Stimulated activated CD8-positive, alpha-beta memory T cell treated with anti-CD3 and anti-CD28 coated beads, Interleukin-12 subunit alpha, Interleukin-12 subunit beta, amount 100 ng/mL, for 1 hour (primary cell): ENCODE measurements at places on chromosomes 3 and 15.

- DNase-seq, result no peak
Observed at GRCh38 chr15:73165844-73166243, 113.6 kb downstream of the NEO1 start.

- no peak for DNase-seq
Observed at GRCh38 chr3:24854748-24855147, 360.1 kb upstream of the THRB start.

- no peak for DNase-seq
Observed at GRCh38 chr3:8279886-8280550, 221.6 kb upstream of the LMCD1 start.

GRCh38 chr15:88113613-88114308 is 142.8 kb downstream of the NTRK3 start:
- no peak for DNase-seq

DNA sequence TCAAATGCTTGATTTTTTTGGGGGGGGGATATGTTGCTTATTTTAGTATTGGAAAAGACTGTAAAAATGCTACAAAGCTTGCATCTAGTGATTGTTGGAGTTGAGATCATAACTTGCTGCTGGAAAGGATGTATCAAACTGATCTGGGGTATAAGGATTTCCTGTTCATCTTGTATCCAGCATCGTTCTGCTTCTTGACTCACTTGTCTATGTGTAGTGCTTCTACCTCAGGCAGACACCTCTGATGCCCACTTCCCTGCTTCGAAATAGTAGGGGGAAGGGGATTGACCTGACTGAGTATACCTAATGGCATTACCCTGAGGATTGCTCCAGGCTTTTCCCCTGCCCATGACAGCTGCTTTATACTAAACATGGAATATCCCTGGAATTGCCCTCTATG is 42.7 kb downstream of the STT3B start:
- no peak for DNase-seq

DNA sequence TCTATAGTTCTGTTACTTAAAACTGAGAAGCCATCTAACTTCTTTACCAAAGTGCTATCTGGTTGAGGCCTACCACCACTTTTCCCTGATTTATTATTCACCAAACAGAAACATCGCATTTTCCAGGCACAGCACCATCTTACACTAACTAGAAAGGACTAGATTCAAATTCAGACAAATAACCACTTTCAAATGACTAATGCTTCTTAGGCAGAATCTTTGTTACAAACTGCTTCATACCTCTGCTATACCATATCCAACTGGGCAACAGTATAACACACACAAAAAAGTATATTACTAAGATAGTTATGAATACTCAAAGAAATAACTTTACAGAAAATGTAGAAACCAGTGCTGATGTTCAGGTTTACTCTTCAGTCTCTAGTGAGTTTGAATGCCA is 16.6 kb downstream of the DLG1 start:
- DNase-seq, result no peak

DNA sequence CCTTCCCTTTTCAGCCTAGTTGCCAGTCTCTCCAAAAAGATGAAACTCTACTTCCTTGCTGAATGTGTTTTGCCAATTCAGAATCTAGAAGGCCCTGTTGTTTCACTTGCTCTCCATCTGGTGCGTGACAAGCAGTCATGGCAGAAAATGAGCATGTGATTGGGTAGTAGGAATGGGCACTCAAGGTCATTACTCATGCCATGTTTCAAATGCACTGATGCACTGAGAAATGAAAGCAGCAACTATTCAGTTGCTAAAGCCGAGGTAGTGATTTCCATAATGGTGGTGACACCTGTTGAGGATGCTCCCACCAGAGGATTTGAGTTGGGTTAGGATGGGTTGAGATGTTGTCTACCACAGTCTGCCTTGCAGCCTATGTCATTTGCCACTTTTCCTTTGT is 12.7 kb downstream of the ZBTB38 start:
- DNase-seq, result no peak

GRCh38 chr15:66803182-66803729 is 101.2 kb downstream of the SMAD6 start:
- no peak for DNase-seq

- DNase-seq, result no peak
Observed at GRCh38 chr3:9935966-9936510, 2.4 kb downstream of the CRELD1 start.

- no peak for DNase-seq
Observed at GRCh38 chr3:126578702-126579101, 20.0 kb upstream of the C3orf22 start.

DNA sequence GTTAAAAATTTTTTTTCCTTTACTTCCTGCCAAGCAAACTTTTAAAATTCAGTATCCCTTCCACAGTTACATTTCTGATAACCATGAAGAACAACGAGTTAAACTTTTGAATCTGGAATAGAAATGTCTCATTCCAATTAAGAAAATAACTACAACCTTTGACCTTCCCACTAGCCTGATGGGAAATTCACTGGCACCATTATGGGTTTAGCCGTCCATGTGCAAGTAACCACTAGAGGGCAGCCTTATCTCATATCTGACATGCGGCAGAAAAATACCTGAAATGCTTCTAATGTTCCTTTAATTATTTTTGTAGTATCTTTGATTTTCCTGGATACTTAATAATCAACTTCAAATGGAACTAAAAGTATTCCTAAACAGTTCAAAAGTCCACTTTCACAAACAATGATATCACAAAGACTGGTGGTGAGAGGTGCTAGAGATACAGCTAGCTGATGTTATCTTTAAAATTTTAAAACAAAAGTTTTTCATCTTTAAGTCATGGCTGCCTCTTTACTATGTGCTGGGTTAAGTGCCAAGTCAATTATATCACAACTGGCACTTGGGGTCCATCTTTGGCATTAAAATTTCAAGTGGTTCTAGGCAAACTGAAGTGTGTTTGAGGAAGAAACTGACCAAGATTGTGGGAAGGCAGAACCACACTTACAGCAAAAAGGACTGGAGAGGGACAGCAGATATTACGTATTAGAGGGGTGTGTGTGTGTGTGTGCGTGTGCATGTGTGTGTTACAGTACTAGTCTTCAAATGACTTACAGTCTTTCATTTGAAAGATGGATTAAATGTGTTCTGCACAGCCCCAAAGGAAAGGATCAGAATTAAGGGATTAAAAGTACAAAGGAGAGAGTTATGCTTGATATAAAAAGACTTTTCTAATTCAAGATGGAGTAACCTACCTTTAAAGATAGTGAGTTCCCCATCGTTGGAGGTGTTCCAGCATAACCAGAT is 107.1 kb upstream of the ICE2 start:
- peak; percentile 35 for DNase-seq

DNA sequence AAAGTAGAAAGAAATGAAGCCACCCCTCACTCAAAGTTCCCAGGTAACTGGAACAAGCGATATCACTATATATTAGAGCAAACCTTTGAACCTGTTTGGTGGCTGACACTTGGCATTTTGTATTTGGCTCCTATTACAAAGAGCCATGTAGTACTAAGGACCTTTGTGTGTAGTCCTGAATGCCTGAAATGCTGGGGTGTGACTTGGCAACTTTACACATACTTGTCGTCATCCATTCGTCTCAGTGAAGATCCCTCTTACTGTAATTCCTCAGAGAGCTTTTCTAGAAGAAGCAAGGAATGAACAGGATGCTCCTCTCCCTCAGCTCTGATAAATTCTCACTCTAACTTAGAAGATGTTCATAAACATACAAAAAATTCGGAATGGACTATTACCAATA is 216.1 kb upstream of the CDIN1 start:
- DNase-seq, result no peak
